Smooth muscle cell of bladder (primary cell): ENCODE measurements at places on chromosomes 4 and X. TPM values are rescaled to one million over a fixed set of nuclear protein-coding genes. Genes with fewer than 3 reads are reported as not detected.

Gene XKRX
- total RNA-seq: under 0.01 TPM in 1 of 2 replicates, not detected in the other

Gene INTU
- 5.7 and 8.3 TPM in 2 replicates for total RNA-seq

Gene CTAG1A
- 0.18 TPM in 1 of 2 replicates, not detected in the other for total RNA-seq

Gene PPA2
- 55.6 and 61.5 TPM in 2 replicates for total RNA-seq

Gene ADAMTS3
- total RNA-seq: 2.5 and 3.8 TPM in 2 replicates

Gene RBM46
- 0.09 TPM in 1 of 2 replicates, not detected in the other for total RNA-seq

Gene ERAS
- not detected in 2 replicates for total RNA-seq

Gene MAGEC3
- not detected in 2 replicates for total RNA-seq

Gene PPP2R2C
- not detected in 2 replicates for total RNA-seq

Gene HTRA3
- total RNA-seq: 5.8 and 10.4 TPM in 2 replicates

Gene ITIH6
- total RNA-seq: not detected in 2 replicates

Gene SPANXN3
- not detected in 2 replicates for total RNA-seq

Gene LONRF3
- total RNA-seq: 0.28 and 1.8 TPM in 2 replicates

Gene SHROOM4
- 0.28 and 1.0 TPM in 2 replicates for total RNA-seq

Gene ADAD1
- total RNA-seq: not detected in 2 replicates

Gene CNOT6L
- total RNA-seq: 8.8 and 9.2 TPM in 2 replicates

Gene CDX4
- not detected in 2 replicates for total RNA-seq

Gene TSPAN7
- total RNA-seq: not detected in 2 replicates

Gene GPRASP3
- total RNA-seq: 3.7 and 5.0 TPM in 2 replicates

Gene RTL9
- total RNA-seq: under 0.01 and 0.14 TPM in 2 replicates

Gene TMPRSS11F
- total RNA-seq: not detected in 2 replicates

Gene EDNRA
- 3.4 and 8.0 TPM in 2 replicates for total RNA-seq

Gene PNCK
- total RNA-seq: 0.14 and 0.74 TPM in 2 replicates

Gene STARD8
- 0.43 and 1.3 TPM in 2 replicates for total RNA-seq

Gene CT45A8
- not detected in 2 replicates for total RNA-seq
